ENCODE measurements at places on chromosomes 6 and 20.

DNA sequence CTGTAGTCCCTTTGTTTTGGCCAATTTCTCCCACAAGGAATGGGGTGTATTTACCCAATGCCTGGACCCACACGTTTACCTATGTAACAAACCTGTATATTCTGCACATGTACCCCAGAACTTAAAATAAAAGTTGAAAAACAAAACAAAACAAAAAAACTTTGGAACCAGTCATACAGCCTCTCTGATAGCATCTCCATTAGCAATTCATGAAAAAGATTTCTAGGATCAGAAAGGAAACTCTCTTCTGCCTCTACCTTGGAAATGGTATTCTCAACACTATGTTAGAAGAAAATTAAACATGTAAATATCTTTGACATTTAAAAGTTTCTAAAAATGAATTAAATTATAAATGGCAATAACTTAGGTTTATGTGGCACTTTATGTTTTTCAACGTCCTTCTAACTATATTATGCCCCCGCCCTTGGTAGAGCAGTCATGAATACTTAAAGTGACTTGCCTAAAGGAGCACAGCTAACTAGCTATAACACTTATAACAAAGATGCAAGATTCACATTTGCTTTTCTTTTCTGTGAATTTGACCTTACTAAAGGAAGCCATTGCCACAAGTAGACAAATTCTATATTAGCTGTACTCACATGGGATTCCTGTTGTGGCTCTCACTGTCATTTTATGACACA, 147.5 kb upstream of the FKBP1C start:
- no peak for DNase-seq

DNA sequence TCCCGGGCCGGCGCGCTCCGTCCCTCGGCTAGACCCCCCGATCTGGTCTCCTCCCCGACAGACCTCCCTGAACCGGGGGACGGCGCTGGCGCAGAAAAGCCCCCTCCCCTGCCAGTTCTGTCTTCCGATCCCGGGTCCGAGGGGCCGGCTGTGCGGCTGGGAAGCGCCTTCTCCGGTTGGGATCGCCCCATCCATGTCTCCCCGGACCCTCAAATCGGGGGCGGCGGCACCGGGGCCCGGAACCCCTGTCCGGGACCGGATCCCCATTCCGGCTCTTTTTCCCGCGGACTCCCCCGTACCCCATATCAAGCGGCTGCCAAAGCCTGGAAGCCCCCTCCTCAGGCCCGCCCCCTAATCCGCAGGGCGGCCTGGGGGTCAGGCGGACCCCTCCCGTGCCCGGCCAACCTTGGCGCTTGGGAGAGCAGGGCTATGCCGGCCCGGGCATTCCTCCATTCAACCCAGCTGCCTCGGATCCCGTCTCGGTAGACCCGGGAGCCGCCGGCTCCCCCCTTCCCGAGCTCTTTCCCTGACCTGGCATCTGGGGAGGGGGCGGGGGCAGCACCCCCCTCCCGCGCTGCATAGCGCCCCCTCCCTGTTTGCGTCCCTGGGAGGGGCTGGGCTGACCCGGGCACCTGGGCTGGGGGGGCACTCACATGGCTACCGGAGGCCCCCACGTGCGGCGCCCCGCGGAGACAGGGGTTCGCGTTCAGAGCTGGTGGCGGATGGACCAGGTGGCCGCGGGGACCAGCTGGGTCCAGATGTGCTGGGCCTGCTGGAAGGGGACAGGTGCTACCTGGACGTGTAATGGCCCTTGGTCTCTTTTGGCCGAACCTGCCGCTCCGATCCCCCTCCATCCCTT, 643 bp downstream of the DLGAP4 start:
- DNase-seq, result no peak

DNA sequence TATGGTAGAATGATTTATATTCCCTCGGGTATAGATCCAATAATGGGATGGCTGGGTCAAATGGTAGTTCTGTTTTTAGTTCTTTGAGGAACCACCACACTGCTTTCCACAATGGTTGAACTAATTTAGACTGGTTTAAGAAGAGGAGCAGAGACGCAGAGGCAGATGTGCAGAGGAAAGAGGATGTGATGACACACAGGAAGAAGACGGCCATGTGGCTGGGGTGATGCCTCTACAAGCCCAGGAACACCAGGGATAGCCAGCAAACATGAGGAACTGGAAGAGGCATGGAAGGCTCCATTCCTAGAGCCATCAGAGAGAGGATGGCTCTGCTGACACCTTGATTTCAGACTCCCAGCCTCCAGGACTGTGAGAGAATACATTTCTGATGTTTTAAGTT, 218.3 kb upstream of the DTNBP1 start:
- DNase-seq, result no peak

DNA sequence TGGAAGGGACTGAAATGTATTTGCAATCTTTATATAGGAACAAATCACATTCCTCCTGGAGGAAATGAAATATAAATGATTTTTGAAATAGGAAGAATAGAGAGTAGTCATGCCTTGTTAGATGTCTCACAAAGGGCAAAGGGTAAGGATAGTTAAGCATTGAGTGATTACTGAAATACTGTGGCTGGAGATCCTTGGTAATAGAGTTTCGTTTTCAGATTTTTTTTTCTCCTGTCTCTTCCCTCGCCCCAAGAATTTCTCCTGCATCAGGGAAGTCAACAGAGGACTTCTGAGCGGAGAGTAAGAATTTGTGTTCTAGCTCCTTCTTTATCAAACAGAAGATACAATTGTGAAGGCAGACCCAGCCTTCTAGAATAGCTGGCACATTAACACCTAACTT, 79.4 kb downstream of the PLCB4 start:
- DNase-seq, result no peak

GRCh38 chr6:54903884-54904283, 57.3 kb downstream of the FAM83B start:
- no peak for DNase-seq

GRCh38 chr20:63404129-63405085, 43.3 kb upstream of the CHRNA4 start:
- DNase-seq, result no peak

- DNase-seq, result peak; percentile 15
Observed at GRCh38 chr20:61263084-61263695, 11.1 kb downstream of the CDH4 start.

- DNase-seq, result no peak
Observed at GRCh38 chr6:49772285-49772684, 14.8 kb downstream of the PGK2 start.

DNA sequence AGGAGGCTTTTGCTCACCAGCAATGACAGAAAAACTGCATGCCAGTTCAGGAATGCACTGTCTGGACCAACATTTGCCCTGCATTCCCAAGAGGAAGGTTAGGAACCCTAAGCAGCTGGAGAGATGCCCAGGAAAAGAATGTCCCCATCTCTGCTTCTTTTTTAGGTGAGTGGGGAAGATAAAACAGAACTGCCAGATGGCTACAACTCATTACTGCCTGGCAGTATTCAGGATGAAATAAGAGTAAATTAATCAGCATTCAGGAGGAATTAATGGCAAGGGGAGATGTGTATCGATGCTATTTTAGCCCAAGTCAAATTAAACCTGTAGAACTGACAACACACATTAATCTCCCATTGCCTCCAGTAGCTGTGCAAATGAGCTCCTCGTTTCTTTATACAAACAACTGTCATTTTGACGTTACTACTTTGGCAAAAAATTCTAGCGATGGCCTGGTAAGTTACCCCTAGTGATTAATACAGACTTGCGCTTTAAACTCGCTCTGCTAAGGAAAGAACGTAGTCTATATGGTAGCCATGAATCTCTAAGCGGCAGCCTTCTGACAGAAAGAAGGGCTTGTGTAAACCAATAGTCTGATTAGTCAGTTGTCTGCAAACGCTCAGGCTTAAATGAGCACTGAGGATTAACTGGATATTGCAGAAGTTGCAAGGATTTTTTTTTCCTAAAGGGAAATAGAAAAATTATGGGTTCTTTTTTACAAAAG, 16.7 kb upstream of the SMLR1 start:
- DNase-seq, result no peak

GRCh38 chr20:11520596-11520995, 397.1 kb upstream of the BTBD3 start:
- DNase-seq, result no peak

GRCh38 chr20:10733122-10733521, 59.3 kb upstream of the JAG1 start:
- no peak for DNase-seq

GRCh38 chr6:114839019-114839418, 496.2 kb upstream of the HS3ST5 start:
- no peak for DNase-seq

DNA sequence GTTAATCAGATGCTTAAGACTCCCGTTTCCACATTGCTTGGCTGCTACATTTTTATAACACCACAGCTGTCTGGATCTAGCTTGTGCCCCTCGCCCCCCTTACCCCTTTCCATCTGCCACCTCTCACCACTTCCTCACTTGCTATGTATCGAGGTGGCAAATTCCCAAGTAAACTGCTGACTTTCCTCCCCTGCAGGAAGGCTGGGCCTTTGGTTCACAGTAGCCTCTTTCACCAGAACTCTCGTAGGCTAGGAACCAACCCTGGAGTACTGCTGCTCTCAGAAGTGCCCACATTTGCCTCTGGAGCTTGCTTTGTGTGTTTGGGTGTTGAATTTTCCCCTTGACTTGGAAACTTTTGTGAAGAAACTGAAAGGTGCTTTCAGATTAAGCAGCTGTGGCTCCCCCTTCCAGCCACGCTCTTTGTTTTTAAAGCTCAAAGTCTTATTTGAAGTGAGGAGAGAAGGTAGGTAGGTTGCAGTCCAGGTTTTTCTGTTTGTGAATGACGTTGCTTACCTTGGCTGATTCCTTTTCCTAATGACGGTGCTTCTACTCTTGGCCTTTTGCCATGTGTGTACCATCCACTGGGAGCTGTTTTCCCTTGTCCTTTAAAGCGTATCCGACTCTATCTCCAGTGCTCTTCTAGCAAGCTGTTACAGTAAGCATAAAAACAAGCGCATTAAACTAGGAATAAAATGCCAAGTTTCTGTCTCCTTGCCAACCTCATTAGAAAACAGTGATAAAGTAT, 90.4 kb downstream of the CARMIL1 start:
- no peak for DNase-seq

DNA sequence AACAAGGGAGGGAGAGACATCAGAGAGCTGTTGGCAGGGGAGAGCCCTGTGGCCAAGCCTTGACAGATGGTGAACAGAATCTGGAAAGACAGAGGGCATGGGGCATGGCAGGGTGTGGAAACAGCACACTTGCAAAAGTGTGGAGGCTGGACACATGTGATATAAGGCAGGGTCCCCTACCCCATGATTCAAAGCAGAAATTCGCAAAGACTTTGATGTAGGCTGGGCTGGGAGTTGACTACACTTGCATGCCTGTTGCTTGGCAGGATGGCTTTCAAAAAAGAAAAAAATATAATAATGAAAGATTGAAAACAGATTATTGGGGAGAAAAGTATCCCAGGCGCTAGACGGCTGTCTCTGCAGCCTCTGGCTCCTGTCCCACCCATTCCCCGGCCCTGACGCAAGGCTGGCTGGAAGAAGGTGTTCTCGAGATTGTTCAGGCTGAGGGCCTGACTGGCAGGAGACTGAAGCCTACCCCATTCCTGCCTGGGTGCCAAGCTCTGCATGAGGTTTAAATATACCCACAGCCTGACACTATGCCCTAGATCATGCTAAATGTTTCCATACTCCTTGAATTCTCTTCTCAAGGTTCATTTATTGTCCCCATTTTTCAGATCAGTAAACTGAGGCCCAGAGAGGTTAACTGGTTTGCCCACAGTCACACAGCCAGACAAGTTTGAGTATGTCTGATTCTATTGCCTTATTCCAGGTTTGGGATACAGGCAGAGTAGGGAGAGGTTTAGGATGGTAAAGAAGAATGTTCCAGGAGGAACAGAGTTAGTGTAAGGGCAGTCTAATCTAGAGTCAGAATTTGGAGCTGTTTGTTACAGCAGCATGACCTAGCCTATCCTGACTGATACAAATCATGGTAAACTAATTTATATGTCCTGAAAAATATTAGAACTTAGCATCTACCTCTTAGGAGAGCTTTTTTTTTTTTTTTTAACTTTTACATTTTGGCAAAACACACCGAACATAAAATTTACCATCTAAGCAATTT, 23.4 kb upstream of the CCN5 start:
- DNase-seq, result no peak

DNA sequence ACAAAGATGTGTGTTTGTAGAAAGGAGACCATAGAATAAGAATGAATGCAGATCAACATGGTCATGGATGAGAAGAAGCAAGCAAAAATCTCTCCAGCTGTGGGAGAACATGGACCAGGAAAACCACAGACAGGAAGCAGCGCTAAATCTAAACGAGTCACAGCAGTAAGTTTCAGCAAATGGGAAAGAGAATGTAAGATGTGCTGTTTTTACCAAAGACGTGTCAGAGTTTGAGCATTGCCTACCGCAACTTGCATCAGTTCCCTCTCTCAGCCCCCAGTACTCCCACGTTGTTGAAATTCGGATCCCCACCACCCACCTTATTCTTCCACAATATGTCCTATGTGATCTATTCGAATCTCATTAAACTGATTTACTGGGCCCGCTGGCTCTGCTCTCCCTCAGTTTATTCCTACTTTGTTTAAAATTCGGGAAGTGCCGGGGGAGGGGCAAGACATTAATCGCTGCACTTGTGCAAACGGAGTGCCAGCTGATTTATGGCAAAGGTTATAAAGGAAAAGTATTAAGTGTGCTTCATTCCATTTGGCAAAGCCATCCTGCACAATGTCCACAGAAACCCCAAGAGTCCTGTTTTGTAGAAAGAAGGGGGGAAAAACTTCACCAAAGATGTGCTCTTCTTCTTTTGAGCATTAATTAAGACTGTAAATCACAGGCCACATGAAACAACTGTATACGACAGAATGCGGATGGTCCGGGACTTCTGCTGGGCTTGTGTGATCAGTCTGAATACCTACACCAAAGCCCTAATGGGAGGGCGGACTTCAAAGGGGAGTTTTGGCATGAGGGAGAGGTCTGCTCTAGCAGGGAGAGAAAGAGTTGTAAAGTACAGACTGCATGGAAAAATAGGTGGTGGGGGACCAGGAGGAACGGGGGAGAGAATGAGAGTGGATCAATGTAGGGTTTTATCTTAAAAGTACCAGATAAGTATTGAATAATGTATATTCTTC, 59.1 kb upstream of the PRDM1 start:
- no peak for DNase-seq

DNA sequence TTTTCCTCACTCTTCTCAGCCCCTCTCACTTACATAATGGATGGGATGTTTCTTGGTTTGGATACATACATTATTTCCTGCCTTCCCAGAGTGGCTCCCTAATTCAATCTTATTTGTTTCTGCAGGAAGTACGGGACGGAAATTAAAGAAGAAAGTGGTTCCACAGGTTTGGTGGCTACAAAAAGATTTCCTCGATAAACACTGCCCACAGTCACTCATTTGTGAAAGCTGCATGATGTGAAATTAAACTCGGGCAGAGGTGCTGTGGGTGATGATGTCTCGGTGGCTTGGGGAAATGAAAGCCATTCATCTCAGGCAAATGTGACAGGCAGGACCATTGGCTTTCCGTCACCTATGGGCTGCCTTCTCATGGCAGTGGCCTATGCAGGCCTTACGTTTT, 119.5 kb upstream of the KCNG1 start:
- DNase-seq, result no peak

GRCh38 chr20:922781-923180, 6.6 kb upstream of the ANGPT4 start:
- no peak for DNase-seq

- DNase-seq, result no peak
Observed at GRCh38 chr6:147986846-147987245, 355.8 kb upstream of the SASH1 start.

- DNase-seq, result no peak
Observed at GRCh38 chr6:163731215-163732013, 316.9 kb downstream of the QKI start.

GRCh38 chr6:45900808-45901752, 114.6 kb downstream of the CLIC5 start:
- DNase-seq, result no peak

- no peak for DNase-seq
Observed at GRCh38 chr6:156686301-156686994, 90.7 kb upstream of the ARID1B start.

- DNase-seq, result no peak
Observed at GRCh38 chr20:8301655-8302054, 169.6 kb downstream of the PLCB1 start.

Measured in stimulated activated CD8-positive, alpha-beta memory T cell treated with anti-CD3 and anti-CD28 coated beads, Interleukin-2, amount 100 ng/mL, for 48 hours (primary cell).